ENCODE measurements at places on chromosomes 6 and 20.

DNA sequence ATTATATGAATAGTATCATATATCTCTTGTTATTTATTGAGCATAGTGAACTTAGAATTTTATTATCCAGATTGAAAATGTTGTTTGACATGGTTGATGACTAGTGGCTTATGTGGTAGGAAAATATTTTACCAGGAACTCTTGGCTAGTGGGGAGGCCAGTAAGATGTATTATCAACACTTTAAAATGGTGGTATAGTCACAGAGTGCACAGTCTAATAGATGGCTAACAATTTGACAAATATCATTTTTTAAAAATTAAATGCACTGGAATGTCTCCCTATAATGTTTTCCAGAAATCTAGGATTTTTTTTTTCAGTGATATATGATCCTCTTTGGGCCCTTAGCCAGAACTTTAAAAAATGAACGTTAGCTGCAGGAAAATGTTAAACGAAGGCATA is 26.9 kb upstream of the EYA4 start:
- no peak for DNase-seq

- DNase-seq = no peak
Measured at GRCh38 chr6:56055081-56055704, 179.8 kb upstream of the BMP5 start.

DNA sequence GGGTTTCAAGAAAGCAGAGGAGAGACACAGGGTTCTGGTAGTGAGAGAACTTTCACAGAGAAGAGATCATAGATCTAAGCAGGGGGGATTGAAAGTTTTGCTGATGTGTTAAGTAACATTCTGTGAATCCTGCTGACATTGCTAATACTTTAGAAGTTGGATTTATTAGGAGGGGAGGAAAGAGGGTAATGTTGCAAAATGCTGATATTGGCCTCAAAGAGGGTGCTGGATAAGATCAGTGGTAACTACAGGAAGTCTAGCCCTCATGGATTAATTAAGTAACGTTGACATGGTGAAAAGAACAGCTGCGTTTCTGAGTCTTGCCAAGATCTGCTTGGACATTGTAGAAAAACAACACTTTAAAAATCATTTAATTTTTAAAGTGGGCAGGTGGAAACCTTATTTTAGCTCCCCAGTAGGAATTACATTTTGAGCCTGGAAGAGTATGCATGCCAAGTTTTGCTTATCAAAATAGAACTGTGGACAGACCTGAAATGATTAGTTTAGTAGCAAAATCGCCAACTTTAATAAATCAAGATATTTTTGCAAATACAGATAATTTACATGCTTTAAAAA is 606.0 kb upstream of the HTR1E start:
- DNase-seq = no peak

DNA sequence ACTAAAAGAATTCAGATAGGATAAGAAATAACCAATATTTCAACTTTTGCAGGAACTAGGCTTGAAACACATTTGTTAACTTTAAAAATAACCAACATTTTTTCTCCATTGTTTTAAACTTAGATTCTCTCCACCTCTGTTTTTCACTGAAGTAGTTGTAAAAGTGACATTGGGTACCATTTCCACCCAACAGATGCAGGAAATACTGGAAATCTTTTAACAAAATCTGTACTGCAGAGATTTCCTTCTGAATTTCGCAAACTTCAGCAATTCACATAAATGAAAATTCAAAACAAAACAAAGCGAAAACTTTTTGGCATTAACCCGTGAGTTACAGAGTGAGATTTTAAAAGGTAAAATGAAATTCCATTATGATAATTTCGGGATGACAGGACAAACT is 731.7 kb downstream of the RFPL4B start:
- no peak for DNase-seq

DNA sequence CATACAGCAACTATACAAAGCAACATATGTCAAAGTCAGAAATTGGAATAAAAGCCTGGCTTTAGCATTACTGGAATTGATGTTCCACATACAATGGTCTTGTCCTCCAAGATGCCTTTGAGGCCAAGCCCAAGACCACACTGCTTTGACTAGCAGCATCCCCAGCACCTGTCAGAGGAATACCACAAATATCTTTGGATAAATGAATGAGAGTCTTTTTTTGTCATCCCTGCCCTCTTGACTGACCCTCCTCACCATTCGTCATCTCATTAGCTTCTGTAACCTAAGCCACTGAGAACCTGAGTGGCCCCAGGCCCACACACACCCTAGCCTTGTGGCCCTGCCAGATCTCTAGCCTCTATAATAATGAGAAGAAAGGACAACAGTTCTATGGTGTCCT is 48.5 kb downstream of the TNFRSF21 start:
- DNase-seq = no peak

- no peak for DNase-seq
Measured at GRCh38 chr20:38882600-38882999, 43.6 kb upstream of the FAM83D start.

- no peak for DNase-seq
Measured at GRCh38 chr6:166591961-166592520, 5.6 kb upstream of the RAMACL start.

GRCh38 chr20:63884506-63885263 is 10.2 kb upstream of the DNAJC5 start:
- no peak for DNase-seq

DNA sequence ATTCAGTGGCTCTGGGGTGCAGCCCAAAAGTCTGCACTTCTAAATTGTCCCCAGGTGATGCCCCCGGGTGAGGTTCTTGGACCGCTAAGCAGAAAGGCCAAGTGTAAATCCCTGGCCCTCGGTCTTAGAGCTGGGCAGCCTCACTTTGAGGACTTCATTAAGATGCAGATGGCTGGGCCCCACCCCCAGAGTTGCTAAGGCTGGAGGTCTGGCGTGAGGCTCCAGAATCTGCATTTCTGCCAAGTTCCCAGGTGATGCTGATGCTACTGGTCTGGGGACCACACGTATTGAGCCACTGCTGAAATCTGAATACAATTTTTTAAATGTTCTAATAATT is 735 bp upstream of the SLC23A2 start:
- no peak for DNase-seq

DNA sequence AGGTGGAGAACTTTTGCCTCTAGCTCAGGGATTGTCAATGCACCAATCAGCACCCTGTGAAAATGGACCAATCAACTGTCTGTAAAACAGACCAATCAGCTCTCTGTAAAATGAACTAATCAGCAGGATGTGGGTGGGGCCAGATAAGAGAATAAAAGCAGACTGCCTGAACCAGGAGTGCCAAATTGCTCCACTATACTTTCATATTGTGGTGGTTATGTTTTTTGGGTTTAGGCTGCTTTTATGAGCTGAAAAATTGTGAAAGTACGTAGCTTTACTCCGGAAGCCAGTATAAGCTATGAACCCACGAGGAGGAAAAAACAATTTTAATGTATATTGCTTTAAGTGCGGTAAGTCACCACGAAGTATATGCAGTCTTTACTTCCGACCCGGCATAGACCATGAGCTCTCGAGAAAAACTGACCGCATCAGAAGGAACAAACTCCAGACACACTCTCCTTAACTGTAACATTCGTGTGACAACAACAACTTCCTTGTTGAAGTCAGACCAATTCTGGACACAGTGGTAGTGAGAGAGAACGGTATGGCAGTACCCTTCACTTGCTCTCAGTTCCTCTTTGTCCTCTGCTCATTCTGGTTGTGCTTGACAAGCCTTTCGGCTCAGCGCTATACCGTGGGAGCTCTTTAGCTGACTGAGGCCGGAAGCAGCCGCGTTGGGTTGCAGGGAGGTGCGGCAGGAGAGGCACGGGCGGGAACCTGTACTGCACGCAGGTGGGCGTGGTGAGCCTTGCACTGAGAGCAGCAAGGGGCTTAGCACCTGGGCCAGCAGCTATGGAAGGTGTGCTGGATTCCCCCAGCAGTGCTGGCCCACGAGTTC is 81.9 kb upstream of the E2F3 start:
- DNase-seq = no peak

GRCh38 chr20:4451487-4452081 is 270.1 kb upstream of the PRND start:
- no peak for DNase-seq

GRCh38 chr6:21451546-21452013 is 142.0 kb upstream of the SOX4 start:
- DNase-seq = no peak

- no peak for DNase-seq
Measured at GRCh38 chr6:129105793-129106192, 222.9 kb downstream of the LAMA2 start.

GRCh38 chr20:56945057-56945456 is 316.0 kb downstream of the TFAP2C start:
- no peak for DNase-seq

- no peak for DNase-seq
Measured at GRCh38 chr6:56752009-56752408, 109.3 kb upstream of the DST start.

- DNase-seq = no peak
Measured at GRCh38 chr6:54107470-54108090, 3.7 kb upstream of the MLIP start.

- no peak for DNase-seq
Measured at GRCh38 chr6:123925350-123925749, 121.7 kb downstream of the NKAIN2 start.

DNA sequence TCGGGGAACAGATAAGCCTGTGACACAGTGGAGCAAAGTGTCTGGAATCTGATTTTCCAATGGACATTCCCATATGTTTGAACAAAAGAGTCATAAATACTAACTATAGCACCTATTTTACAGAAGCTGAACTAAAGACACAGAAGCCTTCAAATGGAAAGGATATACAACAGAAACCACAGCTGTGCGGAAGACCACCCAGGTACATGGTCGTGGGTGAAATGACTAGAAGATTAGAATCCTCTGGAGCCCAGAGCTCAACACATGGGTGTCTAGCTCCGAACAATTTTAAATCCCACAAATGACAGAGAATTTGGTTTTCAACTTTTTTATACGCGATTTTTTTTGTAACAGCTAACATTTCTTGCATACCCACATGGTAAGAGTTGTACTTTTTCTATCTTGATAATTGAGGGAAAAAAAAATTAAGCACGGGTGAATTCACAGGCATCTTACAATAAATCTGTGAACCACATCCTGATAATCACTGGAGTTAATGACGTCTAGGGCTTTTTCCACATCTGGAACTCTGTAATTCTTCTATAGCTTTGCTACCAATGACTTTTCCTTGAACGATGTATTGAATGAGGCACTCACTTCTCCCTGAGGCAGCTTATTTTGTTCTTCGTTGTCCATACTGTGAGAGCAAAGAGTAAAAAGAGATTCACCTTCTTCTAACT is 271.1 kb upstream of the AGPAT4 start:
- no peak for DNase-seq
